ENCODE measurements at places on chromosomes 16 and 17.

DNA sequence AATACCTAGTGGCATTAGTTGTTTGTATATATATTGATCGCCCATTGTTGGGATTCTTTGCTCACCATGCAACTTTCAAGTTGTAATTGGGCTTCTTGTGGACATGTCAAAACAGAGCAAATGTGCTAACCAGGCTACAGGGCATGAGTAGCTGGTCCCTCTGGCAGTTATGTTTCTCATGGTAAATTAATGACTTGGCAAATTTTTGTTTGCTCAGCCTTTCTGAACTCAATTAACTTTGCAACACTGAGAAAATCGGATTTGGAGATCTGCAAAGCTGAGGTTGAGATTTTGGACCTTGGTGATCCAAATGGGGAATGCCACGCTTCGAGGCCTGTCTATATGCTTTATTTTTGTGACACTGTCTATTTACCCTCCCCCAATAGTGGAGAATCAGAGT, 138.5 kb upstream of the PIRT start:
- H3K36me3 ChIP-seq: no peaks in the 10 kb centered on the region
- no peak for DNase-seq
- H3K27me3 ChIP-seq: no peaks in the 10 kb centered on the region
- H3K4me3 ChIP-seq: no peak overlapping the region

DNA sequence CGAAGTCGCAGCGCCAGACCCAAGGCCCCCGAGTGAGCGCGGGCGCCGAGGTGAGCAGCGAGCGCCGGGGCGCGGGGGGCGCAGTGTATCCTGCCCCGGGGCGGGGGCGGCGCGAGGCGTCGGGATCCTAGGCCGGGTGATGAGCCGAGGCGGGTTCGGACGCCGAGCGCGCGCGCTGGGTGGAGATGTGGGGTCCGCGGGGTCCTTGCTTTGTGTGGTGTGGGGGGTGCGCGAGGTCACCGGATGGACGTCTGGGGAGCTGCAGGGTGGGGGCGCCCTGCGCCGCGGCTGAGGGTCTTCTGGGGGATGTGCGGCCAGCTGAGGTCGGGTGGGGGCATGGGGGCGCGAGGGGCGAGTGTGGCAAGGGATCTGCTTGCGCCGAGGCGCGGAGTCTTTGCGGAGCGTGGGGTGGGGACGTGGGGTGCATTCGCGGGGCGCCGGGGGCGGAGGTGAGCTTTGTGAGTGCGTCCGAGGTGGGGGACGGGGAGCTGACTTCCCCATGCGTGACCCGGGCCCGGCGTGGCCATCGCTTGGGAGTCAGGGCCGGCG, 560 bp downstream of the RAI1 start:
- H3K36me3 ChIP-seq: peaks cover 30% of the 10 kb centered on the region
- peaks cover 43% of the 10 kb centered on the region for H3K4me1 ChIP-seq
- no peaks in the 10 kb centered on the region for H3K27me3 ChIP-seq
- peak overlapping the region; percentile 96 for H3K4me3 ChIP-seq

DNA sequence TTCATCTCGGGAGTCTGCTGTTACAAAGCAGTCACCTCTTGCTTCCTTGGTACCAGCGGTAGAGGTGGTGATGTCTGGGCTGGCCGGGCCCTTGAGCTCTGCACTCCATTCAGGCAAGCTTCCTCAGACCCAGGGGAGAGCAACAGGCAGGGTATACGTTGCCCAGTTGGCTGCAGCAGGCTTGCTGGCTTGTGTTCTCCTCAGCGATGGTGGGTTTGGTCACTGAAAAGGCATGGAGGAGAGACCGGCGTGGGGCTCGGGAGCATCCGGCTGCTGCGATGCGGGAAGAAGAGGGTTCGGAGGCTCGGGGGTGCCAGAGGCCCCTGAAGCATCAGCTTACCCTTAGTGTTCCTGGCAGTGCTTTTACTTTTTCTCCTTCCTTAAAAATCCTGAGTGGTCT, 25.8 kb downstream of the SAP30BP start:
- no peak for DNase-seq
- H3K36me3 ChIP-seq: peaks cover 74% of the 10 kb centered on the region
- H3K4me3 ChIP-seq: no peak overlapping the region
- no peaks in the 10 kb centered on the region for H3K27me3 ChIP-seq
- H3K4me1 ChIP-seq: peaks cover 83% of the 10 kb centered on the region

- H3K4me3 ChIP-seq: peak within 1 kb of the TSS; percentile 36
- H3K4me1 ChIP-seq: peaks cover 16% of the 10 kb centered on the region
- no peak for DNase-seq
- H3K27me3 ChIP-seq: peaks cover 56% of the 10 kb centered on the region
Measured at GRCh38 chr17:78128551-78129350, at the start of gene TMC6. Gene TMC6 (minus strand): TSS chr17:78128755. CDS start chr17:78126832, 1,923 bp downstream.

GRCh38 chr16:51416926-51417325, 265.9 kb upstream of the SALL1 start:
- no peak overlapping the region for H3K27ac ChIP-seq
- no peaks in the 10 kb centered on the region for H3K27me3 ChIP-seq
- DNase-seq: no peak
- H3K36me3 ChIP-seq: no peaks in the 10 kb centered on the region
- H3K4me3 ChIP-seq: no peak overlapping the region

- H3K27ac ChIP-seq: no peak overlapping the region
- peaks cover 7% of the 10 kb centered on the region for H3K4me1 ChIP-seq
- no peak for DNase-seq
- no peak overlapping the region for H3K4me3 ChIP-seq
Measured at GRCh38 chr16:1788708-1789100, 4.8 kb downstream of the IGFALS start.

DNA sequence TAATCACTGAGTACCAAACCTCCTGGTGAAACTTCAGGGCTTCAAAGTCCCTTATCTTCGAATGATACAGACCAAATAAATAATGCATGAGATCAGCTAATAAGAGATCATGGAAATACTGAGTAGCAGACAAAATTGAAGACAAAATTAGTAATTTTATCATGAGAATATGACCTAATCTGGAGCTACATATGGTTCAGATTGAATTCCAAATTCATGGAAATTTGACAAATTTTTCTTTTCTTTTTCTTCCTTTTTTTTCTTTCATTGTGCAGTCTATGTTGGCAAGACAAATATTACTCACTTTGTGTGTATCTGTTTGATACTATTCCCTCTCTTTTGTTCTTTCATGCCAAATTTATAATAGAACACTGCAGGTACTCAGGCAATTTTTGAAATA, 218.1 kb upstream of the KCNJ16 start:
- no peaks in the 10 kb centered on the region for H3K36me3 ChIP-seq
- H3K27me3 ChIP-seq: no peaks in the 10 kb centered on the region
- H3K27ac ChIP-seq: peak overlapping the region; percentile 20
- DNase-seq: no peak

DNA sequence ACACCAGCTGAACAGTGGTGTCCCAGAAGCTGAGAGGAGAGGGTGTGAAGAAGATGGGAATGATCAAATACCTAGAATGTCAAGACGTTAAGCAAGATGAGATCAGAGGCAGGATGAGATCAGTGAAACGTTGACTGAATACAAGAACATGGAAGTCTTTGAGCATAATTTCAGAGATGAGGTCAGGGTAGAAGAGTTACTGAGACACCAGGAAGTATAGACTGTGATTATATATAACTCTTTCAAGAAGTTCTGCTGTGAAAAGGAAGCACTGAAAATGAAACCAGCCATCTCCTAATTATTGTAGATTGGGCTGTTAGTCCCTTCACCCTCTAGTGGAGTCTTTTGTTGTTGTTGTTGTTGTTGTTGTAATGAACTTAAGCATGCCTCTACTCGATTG, 9.1 kb downstream of the SHCBP1 start:
- H3K36me3 ChIP-seq: peaks cover 83% of the 10 kb centered on the region
- DNase-seq: no peak
- no peaks in the 10 kb centered on the region for H3K4me1 ChIP-seq
- no peak overlapping the region for H3K27ac ChIP-seq
- H3K27me3 ChIP-seq: no peaks in the 10 kb centered on the region

GRCh38 chr17:52384695-52385094, 226.2 kb upstream of the CA10 start:
- H3K27ac ChIP-seq: no peak overlapping the region
- no peaks in the 10 kb centered on the region for H3K4me1 ChIP-seq

DNA sequence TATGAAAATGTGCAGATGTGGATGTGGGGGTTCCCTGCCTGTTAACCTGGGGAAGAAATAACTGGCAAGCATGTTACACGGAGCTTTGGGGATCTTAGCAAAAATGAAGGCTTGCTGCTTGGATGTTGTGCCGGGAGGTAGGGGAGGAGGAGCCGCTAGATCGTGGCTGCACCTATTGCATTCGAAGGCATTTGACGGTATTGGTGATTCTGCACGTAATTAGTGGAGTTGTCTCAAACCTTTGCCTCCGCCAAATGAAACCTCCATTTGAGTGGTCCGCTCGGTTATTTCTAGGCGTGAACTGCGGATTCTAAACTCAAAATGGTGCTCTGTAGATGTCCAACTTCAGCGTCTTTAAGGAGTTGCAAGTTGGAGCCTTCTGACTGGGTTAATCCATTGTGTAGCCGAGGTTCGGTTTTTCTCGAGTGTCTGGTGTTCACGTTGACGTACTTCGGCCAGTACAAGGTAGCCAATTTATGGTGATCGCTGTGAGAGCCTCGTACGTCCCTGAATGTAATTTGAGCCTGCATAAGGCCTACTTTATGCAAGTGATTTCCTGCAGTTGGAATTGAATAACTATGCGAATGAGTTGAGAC, 1.5 kb downstream of the TNRC6C start:
- no peaks in the 10 kb centered on the region for H3K36me3 ChIP-seq
- H3K27ac ChIP-seq: no peak overlapping the region
- H3K4me3 ChIP-seq: peak overlapping the region; percentile 86

DNA sequence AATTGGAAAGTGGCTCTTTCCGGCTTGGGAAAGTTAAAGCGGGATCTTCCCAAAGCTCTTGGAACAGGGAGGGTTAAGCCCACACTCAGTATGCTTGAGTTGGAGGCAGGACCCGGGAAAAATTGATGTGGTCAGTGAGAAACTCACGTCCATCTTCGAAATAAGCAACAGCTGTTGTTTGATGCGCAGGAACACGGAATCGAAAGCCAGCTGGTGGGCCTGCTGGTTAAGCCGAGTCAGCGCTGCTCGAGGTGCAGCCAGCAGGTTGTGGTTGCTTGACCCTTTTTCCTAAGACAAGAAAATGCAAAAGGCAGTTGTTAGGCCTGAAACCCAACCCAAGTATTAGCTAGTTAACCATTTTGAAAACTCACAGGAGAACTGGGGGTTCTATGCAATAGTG, 49.4 kb downstream of the COG7 start:
- H3K4me1 ChIP-seq: no peaks in the 10 kb centered on the region
- no peak for DNase-seq
- no peak overlapping the region for H3K27ac ChIP-seq
- no peaks in the 10 kb centered on the region for H3K27me3 ChIP-seq
- no peak overlapping the region for H3K4me3 ChIP-seq

DNA sequence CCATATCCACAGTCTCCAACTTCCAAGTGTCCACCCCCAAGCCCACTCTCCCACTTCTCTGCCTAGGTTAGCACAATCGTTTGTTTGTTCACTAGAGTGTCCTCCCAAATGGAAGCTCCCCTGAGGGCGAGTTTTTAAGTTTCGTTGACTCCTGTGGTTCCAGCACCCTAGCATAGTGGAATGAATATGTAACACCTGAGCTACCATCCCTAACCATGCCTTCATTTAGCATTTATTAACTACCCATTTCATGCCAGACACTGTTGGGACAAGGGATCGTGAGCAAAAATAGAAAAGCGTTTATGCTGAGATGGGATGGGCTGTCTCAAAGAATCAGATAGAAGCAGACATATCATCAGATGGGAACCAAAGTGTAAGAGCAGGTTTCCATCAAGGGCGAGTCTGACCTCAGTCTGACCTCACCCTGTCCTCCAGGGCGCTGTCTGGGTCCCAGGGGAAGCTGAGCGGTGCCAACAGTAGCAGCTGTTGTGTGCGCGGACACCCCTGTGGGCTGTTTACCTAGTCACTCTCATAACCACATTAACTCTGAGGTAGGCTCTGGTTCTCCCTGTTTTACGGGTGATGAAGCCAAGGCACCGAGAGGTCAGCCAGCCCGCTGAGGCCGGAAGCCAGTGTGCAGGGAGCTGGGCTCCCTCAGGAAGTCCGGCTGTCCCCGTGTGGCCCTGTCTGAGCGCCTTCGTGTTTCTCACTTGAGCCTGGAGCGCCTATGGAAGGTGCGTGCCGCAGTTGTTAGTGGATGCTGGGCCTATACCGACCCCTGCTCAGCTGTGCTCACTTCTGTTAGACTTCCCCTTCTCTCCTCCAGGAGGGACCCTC, 6.2 kb downstream of the CNP start:
- peaks cover 1% of the 10 kb centered on the region for H3K4me1 ChIP-seq
- H3K36me3 ChIP-seq: peaks cover 94% of the 10 kb centered on the region

GRCh38 chr17:34874478-34874877, 86.8 kb downstream of the CCT6B start:
- no peak overlapping the region for H3K27ac ChIP-seq
- peaks cover 4% of the 10 kb centered on the region for H3K27me3 ChIP-seq
- no peaks in the 10 kb centered on the region for H3K36me3 ChIP-seq

DNA sequence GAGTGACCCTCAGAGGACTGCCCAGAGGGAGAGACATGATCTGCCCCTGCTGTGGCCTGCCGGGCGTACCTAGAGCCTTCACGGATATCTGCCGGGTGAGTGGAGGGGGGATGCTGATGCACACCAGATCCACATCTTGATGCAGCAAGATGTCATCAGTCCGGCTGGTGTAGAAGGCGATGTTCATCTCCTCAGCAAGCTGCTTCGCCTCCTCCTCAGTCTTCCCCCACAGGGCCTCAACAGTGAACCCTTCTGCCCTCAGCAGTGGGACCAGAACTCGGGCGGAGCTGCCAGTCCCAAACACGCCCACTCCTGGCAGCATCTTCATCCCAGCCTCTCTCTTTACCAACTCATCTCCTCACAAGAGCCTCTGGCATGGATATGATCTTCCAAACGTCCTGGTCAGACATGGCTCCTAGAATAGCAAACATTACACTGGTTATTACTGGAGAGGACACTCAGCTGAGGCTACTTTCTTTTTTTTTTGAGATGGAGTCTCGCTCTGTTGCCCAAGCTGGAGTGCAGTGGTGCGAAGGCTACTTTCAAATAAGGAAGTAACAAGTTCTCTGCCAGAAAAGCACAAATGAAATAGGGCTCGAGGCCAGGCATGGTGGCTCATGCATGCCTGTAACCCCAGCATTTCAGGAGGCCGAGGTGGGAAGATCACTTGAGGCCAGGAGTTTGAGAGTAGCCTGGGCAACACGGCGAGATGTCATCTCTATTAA, 18.9 kb downstream of the C16orf86 start:
- peaks cover 6% of the 10 kb centered on the region for H3K36me3 ChIP-seq
- H3K4me1 ChIP-seq: no peaks in the 10 kb centered on the region
- DNase-seq: no peak
- no peak overlapping the region for H3K27ac ChIP-seq
